ENCODE measurements at places on chromosomes 13 and 19.

DNA sequence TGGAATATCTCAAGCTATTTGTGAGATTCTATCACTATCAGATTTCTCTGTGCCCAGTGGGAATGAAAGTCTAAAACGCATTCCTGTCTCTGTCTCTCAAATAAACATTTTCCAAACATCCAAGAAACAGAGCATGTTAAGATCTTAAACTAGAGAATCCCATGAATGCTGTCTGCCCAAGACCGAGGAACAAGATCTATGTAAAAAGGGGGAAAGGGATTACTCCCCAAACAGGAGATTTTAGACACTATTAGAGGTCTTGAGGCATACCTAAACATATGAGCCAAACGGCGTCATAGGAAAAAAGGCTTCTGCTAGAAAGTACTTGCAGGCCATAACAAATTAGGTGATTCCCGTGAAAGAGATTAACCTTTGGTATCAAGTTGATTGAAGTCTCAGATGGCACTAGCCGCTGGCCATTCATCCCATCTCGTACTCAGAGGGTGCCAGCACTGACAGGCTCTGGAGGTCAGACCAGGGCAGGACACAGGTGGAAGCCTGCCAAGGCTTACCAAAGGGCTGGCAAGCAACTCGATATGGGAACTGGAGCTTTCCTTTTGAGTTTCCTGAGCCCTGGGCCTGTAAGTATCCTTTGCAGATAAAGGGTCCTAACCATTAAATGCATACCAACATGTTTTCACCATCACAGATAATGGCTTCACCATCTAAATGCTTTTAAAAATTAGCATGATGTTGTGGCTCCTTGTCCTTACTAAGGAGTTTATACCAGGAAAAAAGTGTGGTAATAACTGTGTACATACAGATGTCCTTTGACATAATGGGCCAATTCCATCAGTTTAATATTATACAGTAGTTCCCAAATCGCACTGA lies 225.2 kb downstream of the FOXO1 start:
- peak; percentile 13 for DNase-seq

- DNase-seq, result no peak
These were observed 16.0 kb upstream of the EIF3G start for GRCh38 chr19:10135551-10136334.

DNA sequence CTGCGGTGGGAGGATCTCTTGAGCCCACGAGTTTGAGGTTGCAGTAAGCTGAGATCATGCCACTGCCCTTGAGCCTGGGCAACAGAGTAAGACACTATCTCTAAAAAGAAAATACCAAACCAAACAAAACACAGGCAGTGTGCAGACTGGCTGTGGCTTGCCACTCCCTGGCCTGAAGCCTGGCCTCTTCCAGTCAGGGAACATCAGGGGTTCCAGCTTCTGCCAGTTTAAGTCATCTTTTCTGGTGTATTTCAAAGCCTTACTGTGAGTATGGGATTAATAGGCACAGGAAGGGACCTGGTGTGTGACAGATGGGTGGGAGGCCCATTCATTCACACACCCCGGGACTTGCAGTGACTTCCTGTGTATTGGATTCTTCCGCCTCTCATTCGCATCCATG lies 27.0 kb upstream of the F2RL3 start:
- no peak for DNase-seq

- DNase-seq, result no peak
These were observed 4.2 kb downstream of the VPS36 start for GRCh38 chr13:52446265-52446664.

DNA sequence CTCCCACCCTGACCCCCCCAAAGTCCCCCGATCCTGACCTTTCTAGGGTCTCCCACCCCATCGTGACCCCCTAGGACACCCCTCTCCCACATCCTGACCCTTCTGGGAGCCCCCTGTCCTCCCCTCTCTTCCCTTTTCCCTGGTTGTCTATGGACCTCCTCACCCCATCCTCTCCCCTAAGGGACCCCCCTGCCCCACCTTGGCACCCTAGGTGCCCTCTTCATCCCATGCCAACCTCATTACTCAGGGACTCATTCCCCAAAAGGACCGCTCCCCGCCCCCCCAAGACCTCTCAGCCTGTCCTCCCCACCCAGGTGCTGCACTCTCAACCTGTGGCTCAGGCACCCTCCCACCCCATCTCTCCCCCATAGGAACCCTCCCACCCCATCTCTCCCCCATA lies 2.1 kb downstream of the MAP2K2 start:
- DNase-seq, result no peak

- no peak for DNase-seq
These were observed 182.1 kb downstream of the POSTN start for GRCh38 chr13:37416291-37417059.

DNA sequence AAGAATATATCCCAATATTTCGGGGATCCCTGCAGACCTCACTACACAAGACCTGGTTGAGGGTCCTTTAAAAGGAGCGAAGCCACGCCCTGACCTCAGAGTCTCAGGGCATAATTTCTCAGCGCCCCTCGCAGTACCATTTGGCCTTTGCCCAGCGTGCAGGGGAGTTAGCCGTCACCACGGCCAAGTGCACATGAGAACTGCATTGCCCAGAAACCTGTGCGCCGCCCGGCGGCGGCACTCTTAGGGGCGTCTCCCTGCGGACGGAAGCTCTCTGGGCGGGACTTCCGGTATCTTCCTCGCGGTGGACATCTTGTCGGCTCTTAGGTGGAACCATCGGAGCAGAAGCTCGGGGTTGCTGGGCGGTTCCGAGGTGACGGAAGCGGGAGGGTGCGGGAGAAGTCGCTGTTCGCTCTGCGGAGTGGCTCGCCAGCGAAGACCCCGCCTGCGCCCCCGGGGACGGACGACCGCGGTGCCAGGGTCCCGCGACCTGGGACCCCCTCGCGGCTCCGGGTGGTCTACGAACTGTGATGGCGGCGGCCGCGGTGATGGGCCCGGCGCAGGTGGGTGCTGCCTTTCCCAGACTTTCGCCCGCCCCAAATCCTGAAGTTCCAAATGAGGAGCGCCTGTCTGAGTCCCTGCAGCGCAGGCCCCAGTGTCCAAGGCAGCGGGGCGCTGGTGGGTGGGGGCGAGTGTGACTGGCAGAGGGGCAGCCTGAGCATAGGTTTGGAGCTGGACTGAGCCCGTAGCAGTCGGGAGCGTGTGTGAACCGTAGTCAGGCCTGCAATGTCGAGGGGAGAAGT lies at the start of gene ZNF134:
Gene ZNF134 (plus strand): TSS at position 302 of the 803 bp plus-strand sequence. CDS start 5,227 bp downstream, outside the sequence.
- peak; percentile 55 for DNase-seq

DNA sequence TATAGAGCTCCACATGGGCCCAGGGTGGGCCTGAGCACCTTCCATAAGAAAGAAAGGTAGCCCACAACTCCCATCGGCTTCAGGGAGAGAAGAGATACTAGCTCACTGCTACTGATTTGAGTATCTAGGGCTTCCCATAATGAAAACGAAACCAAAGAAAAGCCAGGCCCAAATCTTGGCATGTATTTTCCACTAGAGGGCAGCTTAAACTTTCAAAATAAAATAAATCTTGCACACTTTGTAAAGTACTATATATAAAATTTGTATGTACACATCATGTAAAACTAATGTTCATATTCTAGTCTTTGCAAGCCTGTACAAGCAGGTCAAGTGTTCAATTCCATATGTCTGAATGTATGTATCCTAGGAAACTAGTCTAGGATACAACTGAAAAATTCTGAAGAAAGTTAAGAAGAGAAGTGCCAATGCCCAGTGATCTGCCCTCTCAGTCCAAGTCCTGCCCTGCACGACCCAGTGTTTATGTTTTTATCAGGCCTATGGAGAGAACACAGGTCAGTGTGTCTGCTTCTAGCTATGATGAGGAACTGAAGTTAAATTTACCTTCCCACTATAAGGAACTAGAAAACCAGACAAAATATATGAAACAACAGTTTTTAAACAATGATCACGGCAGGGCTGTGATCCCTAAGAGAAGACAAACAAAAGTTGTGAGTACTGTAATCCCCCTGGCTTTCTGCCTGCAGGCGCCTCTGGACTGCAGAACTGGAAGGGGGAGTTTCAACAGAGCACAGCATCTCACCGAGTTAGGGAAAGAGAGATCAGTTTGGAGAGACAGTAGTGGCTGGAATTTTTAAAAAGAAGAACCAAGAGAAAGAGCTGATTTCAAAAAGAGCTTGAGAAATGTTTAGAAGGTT lies 475.7 kb downstream of the UQCRFS1 start:
- DNase-seq, result no peak

All from nucleus accumbens (tissue), 56 donors.